ENCODE measurements at places on chromosomes 2 and 18.
A peak's percentile ranks its signal among the peaks of the same experiment; 100 is the strongest.

DNA sequence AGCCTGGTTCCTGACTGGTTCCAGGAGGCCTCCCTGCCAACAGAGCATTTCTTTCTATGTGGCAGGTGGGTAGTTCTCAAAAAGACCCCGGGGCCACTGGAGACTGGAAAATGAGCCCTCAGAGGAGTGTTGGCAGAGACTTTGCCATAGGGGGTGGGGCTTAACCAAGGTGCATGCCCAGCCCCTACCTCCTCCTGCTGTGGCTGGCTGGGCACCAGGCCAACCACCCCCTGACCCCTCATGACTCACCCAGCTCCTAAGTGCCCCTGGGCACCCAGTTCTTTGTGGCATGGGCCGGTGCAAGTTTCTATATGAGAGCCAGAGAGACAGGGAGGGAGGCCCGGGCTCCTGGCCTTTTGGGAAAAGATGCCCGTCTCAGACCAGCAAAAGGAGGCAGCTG lies 98.2 kb upstream of the SMAD2 start:
- no peak for DNase-seq

GRCh38 chr18:76518123-76518859 lies 23.2 kb upstream of the ZNF516 start:
- no peak for DNase-seq

DNA sequence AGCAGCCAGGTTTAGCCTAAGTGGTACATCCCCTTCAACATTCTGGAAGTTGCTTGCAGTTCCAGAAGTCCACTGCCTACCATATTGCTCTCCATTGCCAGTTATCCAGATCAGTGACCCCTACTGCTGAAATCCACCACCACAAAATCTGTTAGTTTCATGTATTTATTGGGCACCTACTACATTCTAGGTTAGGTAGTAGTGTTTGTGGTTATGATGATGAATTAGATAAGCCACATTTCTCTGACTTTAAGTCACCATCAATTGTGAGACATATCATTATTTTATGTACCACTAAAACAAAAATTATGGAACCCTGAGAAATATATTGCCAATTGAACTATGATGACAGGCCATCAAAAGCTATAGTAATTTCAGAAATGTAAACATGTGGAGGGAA lies 139.5 kb upstream of the PKDCC start:
- DNase-seq: no peak

GRCh38 chr2:50953021-50953420 lies 78.9 kb downstream of the NRXN1 start:
- no peak for DNase-seq

GRCh38 chr2:26555246-26556133 lies 77.6 kb upstream of the OTOF start:
- DNase-seq: no peak

DNA sequence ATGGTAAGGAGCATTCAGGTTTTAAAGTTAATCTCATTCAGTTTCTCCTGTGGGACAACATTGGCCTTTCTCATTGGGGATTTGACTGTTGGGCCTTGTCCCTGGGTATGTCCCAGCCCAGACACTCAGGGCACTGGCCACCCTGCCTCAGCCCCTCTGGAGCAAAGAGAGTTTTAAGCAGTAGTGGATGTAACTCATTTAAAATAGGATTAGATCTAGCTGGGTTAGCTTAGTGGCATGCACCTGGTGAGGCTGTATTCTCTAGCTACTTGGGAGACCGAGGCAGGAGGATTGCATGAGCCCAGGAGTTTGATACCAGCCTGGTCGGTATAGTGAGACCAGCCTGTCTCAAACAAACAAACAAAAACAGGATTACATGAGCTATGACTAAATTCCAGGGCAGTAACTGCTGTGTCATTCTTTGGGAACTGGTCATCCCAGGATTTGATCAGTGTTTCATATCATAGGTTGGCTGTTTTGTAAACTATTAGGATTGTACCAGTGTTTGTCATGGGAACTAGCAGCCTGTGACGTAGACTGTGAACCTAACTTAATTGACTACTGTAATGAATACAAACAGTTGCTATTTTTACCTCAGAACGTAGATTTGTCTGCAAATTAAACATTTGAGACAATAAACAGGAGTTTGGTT lies 12.5 kb downstream of the INPP4A start:
- DNase-seq: no peak

DNA sequence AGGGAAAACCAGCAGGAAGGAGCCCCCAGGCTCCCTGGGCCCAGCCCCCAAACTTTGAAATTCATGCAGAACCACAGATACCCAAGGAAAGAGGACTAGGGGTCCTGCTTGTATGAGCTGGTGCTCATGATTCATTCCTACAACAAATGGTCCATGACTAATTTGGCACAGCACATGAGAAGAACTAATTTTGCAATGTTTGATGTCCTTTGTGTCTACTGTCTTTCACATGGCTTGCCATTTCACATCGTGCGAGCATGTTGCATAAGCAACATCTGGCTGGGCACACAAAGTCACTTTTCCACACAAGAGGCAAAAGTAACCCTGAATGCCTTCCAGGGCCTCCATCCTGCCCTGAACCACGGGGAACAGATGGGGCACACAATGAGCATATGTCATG lies 149.6 kb upstream of the APCDD1 start:
- DNase-seq: no peak

DNA sequence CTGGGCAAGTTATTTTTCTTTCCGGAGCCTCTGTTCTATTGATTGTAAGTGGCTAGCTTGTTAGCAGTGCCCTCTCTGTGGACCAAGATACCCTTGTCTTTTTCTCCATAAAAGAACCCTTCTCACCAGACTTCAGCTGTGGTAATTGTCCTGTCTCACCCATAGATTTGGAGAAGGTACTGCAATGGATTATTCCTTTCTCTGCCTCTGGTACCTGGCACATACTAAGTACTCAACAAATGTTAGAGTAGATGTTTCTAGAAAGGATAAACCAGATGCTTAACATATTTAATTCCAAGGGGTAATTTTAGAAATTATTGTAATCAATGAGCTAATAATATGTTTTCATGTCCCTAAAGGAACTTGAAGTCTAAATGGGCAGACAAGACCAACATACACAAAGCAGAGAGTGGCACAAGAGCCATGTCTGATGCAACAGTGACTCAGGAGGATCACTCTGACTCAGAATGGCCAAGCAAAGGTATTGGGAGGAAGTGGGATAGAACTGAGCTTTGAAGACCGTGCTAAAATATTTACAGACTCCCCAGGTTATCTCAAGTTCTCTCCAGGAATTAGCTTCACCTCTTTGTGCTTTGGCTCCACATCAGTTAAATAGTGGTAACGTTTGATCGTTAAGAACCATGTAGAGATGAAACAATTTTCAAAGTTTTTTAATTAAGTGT lies 129.7 kb upstream of the OSR1 start:
- no peak for DNase-seq

DNA sequence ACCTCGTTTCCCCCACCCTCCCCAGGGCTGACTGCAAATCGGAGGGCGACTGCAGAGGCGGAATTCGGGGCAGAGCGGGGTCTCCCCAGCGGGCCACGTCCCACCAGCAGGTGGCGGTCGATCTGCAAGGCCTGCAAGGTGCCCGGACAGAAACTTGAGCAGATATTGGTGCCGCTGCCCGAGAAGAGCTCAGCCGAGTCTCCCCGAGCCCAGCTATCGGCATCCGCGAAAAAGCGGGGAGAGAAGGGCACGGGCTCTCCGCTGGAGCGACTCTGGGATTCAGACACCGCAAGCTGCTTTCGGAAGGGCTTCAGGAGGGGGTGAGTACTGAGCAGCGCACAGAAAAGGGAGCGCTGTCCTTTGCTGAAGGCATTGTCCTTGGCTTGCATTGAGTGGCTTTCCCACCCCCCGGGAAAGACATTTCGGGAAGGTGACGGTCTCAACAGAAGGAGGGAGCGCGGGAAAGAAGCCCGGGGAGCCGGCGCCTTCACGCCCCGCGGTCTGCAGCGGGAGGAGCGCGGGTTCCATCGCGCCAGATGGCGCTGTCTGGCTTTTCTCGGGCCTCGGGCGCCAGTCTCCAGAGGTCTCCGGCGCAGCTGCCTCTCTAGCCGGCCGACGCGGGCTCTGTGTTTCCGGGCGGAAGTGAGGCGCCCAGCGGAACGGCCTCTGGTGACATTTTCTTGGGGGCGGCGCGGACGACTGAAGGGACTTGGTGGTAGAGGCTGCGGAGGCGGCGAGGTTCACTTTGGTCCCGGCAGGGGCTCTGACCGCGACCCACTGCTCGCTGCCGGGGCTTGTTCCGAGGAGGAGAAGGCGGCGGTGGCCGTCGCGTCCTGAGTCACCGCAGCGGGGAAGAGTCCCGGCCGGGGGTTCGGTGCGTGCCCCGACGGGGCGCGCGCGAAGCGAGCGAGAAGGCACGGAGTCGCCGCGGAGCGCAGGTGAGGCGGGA lies 69.5 kb downstream of the HAUS1 start:
- peak; percentile 69 for DNase-seq

GRCh38 chr2:39528701-39529100 lies 91.6 kb upstream of the MAP4K3 start:
- no peak for DNase-seq

- DNase-seq: no peak
These were observed 287.5 kb upstream of the SALL3 start for GRCh38 chr18:78692105-78692504.

All from pulmonary artery endothelial cell (primary cell).